ENCODE measurements at places on chromosomes 5 and 9.

GRCh38 chr9:34093578-34093977, 32.9 kb downstream of the DCAF12 start:
- DNase-seq, result no peak

DNA sequence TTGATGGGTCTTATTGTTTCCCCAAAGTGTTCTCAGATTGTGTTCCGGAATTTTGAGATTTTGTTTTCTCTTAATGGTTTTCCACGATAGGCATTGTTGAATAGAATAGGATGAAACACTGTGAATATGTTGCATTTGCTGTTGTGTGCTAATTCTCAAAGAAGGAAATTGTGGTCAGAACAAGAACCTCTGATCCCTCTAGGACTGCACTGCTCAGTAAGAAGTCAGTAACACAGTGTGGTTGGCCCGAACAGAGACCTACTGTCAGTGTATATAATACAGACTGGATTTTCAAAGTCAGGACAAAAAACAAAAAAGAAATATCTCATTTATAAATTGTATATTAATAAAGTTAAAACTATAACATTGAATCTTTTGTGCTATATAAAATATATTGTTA, 494.8 kb downstream of the MAT2B start:
- DNase-seq, result no peak

DNA sequence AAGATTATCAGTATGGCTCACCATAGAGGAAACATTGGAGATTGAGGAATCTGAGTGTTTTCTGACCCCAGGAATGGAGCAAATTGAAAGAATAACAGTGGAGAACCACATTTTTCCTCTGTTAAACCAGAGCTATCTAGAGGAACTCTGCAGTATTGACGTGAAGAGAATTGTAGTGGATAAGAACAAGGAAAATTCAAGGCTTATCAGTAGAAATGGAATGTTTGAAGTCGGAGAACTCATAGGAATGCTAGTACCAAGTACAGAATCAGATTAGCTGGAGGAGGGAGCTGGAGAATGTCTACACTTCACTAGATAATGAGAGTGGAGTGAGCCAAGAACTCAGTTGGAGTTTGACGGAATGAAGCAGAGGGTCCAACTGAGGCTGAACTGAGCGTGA, 50.3 kb downstream of the SNCAIP start:
- DNase-seq, result no peak

- no peak for DNase-seq
Observed at GRCh38 chr5:90899014-90899604, 340.5 kb downstream of the ADGRV1 start.

DNA sequence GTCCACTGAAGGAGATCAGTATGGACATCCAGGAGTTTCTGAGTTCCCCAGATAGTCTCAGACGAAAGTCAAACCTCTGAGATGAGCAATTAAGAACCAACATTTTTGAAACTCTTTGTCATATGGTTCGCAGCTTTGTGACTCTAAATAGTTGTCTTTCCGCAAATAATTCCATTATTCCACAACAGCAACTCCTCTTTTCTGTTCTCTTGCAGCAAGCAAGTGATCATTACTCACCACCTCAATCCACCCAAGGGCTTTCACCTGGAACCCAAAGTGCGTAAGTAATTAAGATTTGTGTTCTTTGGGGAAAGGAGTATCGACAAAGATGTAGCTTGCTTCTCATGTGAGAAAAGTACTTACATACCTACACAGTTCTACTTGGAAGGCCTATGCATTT, 15.6 kb downstream of the MTX3 start:
- no peak for DNase-seq

DNA sequence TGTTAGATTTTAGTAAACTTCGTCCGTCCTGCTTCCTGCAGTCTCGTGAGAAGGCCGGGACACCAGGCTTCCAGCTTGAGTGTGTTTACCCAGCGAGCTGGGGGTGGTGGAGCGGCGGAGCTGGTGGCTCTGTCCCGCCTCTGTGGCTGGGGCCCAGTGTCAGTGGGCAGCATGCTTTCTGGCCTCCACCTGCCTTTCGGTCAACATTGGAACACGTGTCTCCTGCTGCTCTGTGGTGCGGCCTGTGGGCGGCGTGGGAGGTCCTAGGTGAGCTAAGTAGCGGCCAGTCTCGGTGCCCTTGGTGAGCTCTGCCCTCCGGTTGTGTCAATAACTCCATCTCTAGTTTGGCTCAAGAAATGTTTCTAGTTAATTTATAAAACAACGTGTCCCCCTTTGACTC, 125.9 kb downstream of the GADD45G start:
- no peak for DNase-seq

GRCh38 chr9:77933976-77934375, 97.6 kb downstream of the GNAQ start:
- no peak for DNase-seq

DNA sequence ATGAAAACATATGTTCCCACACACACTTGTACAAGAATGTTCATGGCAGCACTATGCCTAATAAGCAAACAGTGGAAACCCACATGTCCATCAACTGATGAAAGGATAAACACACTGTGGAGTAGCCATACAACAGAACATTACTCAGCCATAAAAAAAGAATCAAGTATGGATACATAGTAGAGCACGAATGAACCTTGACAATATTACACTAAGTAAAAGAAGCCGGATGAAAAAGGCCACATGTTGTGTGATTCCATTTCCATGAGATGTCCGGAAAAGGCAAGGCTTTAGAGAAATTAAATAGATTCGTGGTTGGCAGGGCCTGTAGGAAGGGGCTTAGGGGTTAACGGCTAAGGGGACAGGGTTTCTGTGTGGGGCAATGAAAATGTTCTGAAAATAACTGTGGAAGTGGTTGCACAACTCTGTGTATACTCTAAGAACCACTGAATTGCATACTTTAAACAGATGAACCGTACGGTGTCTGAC, 51.4 kb downstream of the COL23A1 start:
- DNase-seq, result no peak

DNA sequence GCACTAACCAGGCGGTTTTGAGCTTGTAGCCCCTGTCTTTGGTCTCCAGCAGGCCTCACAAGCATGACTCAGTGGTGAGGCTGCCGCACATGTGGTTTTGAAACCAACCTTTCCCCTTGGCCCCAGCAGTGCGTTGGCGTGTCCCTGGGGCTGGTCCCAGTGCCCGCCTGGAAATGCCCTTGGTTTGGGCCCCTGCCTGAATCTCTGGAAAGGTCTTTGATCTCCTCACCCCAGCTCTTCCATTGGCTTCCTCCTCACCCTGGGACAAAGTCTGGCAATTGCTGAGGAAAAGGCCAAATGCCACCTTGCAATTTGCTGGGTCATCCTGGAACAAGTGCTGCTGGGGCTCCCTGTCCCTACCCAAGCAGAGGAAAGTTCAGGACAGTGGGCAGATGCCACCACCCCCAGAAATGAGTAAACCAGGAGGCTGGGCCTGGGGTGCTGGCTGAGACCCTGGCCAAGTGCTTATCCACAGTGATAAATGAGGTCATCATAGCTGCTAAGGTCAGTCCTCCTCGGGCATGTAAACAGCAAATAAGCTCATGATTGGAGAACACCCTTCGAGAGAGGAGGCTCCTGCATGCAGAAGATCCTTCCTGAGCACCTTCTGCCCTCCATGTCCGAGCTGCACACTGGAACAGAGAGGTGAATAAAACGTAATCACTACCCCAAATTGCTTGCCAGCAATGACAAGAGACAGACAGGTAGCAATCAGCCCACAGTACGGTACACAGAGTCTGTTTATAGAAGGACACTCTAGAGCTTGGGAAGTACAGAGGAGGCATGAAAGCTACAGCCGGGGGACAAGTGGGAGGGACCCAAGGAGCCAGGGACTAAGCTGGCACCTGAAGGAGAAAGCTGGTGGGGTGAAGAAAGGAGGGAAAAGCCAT, 98.9 kb upstream of the CPEB4 start:
- no peak for DNase-seq
